ENCODE measurements at places on chromosomes 6 and 20.

DNA sequence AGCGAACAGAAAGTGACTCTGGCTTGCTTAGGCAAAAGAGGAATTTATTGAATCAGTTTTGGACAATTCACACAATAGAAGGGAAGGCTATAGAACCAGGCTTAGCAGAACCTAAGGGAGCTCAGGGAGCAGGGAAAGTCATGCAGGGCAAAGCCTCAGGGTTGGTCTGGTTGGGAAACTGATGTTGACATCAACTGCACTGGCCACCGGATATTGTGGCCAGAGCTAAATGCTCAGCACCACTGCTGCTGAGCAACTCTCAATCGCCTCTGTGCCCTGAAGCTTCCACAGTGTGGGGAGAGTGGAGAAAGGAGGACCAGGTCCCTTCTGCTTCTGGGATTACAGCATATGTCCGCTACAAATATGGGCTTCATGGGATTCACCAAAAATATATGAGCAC, 93.3 kb upstream of the GCM1 start:
- no peak for DNase-seq

- DNase-seq: no peak
These were observed 25.7 kb downstream of the EZR start for GRCh38 chr6:158793432-158793831.

GRCh38 chr6:3438190-3439167, 18.4 kb downstream of the SLC22A23 start:
- no peak for DNase-seq

DNA sequence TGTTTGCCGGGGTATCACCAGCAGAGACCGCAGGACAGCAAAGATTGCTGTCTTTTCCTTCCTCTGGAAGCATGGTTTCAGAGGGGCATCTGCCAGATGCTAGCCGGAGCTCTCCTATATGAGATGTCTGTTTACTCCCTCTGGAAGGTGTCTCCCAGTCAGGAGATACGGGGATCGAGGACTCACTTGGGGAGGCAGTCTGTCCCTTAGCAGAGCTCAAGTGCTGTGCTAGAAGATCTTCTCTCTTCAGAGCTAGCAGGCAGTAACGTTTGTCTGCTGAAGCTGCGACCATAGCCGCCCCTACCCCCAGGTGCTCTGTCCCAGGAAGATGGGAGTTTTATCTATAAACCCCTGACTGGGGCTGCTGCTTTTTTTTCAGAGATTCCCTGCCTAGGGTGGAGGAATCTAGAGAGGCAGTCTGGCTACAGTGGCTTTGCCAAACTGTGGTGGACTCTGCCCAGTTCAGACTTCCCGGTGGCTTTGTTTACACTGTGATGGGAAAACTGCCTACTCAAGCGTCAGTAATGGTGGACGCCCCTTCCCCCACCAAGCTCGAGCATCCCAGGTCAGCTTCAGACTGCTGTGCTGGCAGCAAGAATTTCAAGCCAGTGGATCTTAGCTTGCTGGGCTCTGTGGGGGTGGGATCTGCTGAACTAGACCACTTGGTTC, 133.0 kb upstream of the FLRT3 start:
- DNase-seq: no peak

DNA sequence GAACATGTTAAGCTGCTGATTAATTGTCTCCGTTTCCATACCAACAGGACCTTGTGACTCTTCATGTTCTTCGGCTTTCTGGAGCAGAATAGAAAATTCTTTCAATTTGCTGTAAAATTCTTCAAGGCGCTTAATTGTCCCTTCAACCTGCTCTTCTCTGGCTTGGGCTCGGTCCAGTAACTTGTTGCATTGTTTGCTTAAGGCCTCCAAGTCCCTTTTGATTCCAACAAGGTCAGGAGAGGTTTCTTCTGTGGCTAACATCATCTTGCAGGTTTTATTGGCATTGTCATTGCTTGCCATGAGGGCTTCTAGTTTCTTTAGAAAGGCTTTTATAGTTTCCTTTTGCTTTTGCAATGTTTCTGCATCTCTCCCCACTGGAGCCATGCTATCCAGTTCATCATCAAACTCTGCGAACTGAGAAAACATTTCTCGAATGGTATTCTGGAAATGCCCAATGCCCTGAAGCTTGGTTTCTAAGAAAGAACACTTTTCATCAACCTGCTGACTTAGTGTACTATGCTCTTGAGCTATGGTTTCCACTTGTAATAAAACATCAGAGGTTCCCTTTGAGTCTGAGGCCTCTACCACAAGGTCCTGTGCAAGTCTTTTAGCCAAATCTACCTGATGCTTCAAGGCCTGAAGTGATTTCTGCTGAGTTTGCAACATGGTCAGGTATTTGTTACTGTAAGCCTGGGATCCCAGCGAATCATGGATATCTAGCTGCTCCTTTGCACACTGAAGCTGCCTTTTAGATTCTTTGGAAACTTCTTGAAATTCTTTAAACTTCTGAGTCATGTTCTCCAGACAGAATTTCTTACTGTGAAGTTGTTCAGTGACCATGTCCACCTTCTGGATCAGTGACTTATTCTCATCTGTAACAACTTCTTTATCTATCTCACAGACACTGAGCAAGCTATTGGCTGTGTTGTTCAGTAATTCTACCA, 90.2 kb downstream of the DST start:
- DNase-seq: no peak

DNA sequence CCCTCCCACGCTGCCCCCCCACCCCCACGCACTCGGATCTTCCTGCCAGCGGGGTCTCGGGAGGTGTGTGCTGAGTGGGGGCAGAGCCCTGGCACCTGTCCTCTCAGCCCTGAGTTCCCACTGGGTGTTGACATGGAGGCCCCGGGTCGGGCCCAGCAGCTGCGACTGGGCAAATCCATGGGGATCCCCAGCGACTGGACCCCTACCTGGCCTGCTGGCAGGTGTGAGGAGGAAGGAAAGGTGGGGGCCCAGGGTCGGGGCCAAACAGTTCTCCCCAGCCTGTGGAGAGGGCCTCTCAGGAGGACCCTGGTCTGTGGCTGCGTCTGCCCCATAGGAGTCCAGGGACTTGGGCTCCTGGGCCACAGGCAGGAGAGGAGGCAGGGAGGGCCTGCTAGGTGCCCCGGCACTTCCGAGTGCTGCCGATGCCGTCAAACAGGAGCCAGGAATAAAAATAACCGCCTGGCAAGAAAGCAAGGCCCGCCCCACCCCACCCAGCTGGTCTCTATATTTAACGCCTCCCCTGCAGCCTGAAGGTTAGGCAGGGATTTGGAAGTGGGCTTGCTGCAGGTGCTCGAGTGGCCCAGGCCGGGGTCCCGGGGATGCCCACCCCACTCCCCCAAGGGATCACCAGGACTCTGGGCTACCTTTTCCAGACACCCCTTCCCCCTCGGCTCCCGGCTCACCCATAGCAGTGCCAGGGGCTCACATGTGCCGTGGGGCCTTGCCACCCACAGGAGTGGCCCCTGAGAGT, 1.4 kb upstream of the EEF1A2 start:
- DNase-seq: no peak

DNA sequence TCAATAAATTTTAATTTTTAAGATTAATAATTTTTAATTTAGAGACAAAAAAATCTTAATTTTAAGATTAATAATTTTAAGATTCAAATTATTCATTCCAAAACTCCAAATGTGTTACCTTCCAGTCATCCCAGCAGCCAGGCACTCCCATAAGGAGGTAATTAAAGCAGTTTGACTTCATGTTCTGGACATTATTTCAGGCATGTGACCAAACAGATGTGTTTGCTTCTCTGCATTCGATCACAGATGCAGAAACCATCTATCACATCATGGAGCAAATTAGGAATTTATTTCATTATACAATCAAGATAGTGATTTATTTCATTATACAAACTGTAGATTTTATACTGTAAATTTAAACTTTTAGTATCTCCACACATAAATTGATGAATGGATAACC, 150.3 kb downstream of the AKAP7 start:
- no peak for DNase-seq

DNA sequence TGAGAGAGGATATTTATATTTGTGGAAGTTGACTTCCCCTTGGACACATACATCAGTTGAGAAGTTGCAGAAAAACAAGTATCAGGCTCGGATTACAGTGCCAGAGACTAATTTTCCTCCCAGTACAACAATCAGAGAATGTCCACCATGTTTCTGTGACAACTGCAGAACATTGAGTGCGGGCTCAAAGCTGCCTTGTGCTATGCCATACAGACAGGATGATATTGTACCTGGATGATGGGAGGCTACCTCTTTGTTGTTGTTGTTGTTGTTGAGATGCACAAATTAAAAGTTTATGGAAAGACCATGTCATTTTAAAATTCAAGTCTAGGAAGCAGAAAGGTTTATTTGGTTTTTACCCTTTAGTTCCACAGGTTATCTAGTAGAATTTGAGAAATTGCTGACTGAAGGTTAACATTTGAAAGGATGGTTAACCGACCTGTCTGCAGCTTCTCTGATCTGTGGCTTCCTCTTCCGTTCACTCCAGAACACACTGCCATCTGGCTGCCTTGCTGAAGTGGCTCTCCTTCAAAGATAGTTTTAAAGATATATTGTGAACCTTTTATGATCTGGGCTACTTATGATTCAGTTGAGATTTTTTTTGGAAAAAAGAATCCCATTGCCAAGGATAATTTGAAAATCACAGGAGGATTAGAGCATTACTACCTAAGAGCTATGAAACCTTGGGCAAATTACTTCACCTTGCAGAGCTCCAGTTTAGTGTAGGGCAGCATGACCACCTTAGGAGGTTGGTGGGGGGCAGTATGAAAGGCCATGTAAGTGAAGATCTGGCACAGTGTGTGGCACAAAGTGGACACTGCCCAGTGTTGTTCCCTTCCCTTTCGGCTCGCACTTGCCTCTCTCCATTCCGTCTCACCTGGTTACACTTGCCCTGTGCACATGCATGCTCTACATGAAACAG, 15.9 kb downstream of the TMEM200A start:
- DNase-seq: peak; percentile 54

GRCh38 chr20:10217721-10218410, 764 bp upstream of the SNAP25 start:
- no peak for DNase-seq

DNA sequence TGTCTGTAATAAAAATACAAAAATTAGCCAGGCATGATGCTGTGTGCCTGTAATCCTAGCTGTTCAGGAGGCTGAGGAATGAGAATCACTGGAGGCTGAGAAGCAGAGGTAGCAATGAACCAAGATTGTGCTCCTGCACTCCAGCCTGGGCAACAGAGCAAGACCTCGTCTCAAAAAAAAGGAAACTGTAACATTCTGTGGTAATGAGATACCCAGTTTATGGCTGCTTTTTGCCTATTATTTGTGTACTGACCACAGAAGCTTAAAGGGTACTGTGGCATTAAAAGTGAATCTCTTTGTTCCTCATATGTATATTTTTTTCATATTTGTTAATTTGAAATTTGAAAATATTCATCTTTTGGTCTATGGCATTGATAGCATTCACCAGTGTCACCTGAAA, 185.4 kb downstream of the UST start:
- no peak for DNase-seq

GRCh38 chr6:118535176-118535844, 12.8 kb upstream of the PLN start:
- DNase-seq: no peak

GRCh38 chr6:135699705-135700104, 151.8 kb upstream of the PDE7B start:
- DNase-seq: no peak

DNA sequence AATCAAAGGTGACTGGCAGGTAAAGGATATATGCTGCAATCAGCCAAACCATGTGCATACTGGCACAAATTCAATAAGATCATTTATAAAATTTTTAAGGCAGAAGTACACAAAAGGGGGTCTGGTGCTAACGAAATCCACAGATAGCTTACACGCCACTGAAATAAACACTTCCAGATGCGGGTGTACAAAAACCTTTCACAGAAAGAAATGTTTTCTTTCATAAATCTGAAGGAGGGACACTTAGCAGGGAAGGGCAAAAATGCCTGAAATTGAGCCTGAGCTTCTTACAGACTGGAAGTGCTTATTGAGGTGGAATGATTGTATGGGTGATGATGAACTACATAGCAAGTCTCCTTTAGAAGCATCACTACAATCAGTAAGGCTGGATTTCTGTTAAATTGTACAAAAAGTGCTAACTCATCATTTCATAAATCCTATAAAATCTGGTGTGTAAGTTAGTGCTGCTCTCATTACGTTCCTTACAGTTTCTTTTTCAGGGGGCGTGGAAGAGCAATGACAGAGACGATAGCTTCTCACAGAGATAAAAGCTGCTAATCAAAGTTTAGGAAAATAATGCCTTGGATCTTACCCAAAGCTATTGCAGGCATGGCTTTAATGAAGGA, 409.3 kb upstream of the RUNX2 start:
- no peak for DNase-seq
